ENCODE measurements at places on chromosomes 3 and 15. TPM values are rescaled to one million over a fixed set of nuclear protein-coding genes. Genes with fewer than 3 reads are reported as not detected.

- DNase-seq, result no peak
Observed at GRCh38 chr15:53563627-53564026, 195.8 kb downstream of the WDR72 start.

- DNase-seq, result no peak
Observed at GRCh38 chr3:13238687-13239466, 165.6 kb upstream of the IQSEC1 start.

GRCh38 chr3:108117241-108117775 lies 26.5 kb upstream of the CD47 start:
- no peak for DNase-seq

Gene WDR76
- 17.8 TPM for total RNA-seq

GRCh38 chr15:85361323-85361722 lies 19.1 kb upstream of the AKAP13 start:
- no peak for DNase-seq

- DNase-seq, result no peak
Observed at GRCh38 chr15:55990516-55990915, 2.9 kb downstream of the NEDD4 start.

GRCh38 chr3:72591522-72592421 lies 256.5 kb downstream of the SHQ1 start:
- DNase-seq, result no peak

Gene PRR23B
- total RNA-seq, result not detected

DNA sequence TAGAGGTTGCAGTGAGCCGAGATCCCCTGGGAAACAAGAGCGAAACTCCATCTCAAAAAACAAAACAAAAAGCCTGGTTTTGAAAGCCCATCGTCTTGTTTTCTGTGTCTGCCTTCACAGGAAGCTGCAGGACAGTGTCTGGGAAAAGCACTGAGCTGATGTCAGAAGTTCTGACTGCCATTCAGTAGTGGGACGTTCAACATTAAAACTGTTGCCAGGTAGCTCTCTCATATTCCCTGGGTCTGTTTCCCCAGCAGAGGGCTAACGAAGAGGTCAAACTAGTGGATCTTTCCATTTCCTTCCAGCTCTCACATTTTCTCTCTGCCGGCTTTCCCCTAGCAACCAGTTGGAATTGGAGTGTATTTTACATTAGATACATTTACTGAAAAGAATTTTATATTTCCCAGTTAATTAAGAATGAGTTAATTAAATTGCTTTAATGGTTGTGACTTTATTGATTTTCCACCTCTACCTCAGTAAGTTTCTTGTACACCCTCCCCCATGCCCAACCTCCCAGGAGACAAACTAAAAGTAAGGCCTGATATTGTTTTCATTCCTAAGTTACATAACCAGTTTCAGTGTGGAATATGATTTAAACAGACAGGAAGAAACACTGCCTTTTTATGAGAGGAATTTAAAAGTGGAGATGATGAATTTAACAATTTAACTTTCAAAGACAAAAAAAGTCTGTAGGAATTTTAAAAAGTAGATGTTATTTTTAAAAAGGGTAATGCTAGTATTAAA lies 29.9 kb downstream of the RCN2 start:
- peak; percentile 48 for DNase-seq

GRCh38 chr15:52352086-52352485 lies 56.5 kb upstream of the MYO5C start:
- no peak for DNase-seq

DNA sequence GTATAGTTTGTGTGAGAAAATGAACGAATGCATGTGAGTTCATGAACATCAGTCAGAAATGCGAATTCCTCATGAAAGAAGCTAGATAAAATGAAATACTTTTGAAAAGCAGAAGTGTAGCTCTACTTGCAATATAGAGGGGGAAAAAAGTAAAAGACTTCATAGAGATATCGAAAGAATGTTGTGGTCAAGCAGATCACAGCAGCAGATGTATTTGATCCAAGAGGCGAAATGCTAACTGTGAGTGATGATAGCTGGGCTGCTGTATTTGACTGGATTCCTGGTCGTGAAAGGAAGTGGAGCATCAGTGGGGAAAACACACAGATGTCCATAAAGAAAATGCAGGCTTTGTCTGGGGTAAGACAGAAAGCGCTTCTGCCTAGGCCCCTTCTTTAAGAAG lies 112.4 kb downstream of the ADAMTSL3 start:
- DNase-seq, result no peak

- peak; percentile 43 for DNase-seq
Observed at GRCh38 chr15:92733934-92734521, 78.5 kb upstream of the FAM174B start.

Gene TRIM42
- total RNA-seq, result not detected

GRCh38 chr3:187947927-187948682 lies 202.8 kb upstream of the BCL6 start:
- no peak for DNase-seq

DNA sequence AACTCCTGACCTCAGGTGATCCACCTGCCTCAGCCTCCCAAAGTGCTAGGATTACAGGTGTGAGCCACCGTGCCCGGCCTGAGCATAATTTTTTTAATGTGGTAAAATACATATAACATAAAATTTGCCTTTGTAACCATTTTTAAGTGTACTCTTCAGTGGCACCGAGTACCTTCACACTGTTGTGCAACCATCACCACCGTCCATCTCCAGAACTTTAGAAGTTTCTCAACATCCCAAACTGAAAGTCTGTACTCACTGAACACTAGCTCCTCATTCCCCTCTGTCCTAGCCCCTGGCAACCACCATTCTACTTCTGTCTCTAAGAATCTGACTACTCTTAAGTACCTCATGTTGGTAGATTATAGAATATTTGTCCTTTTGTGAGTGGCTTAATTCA lies 35.2 kb downstream of the LRIG1 start:
- DNase-seq, result no peak

- DNase-seq, result peak; percentile 24
Observed at GRCh38 chr15:58987036-58987435, 427 bp upstream of the RNF111 start.

DNA sequence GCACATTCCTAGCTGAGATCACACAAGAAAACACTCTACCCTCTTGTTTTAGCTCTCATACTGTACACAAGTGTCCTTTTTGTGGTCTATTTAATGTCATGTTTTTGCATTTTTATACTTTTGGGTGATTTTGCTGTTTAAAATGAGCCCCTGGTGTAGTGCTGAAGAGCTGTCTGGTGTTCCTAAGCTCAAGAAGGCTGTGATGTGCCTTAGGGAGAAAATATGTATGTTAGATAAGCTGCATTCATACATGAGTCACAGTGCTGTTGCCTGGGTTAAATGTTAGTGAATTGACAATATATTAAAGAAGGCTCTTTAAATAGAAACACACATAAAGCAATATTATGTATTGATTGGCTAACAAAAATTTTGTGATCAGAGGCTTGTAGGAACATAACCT lies 387.4 kb upstream of the C2CD4B start:
- DNase-seq, result no peak

- DNase-seq, result no peak
Observed at GRCh38 chr3:13378155-13378554, 42.0 kb downstream of the NUP210 start.

DNA sequence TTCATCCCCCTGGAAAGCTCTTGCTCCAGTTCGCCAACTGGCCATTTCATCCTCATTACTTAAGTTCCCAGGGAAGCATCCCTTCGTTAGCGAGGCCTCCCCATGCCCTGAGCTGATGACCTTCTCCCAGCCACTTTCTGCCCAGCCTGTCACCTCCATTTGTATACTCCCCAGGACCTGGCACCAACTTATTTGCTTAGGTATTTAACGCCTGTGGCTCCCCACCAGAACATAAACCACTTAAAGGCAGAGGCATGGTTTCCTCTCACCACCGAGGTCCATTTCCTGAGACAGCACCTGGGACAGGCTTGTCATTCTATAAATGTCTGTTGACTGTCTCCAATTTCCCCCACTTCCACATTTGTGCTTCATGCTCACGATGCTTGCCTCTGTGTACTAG lies 189.0 kb downstream of the ZNF621 start:
- no peak for DNase-seq

DNA sequence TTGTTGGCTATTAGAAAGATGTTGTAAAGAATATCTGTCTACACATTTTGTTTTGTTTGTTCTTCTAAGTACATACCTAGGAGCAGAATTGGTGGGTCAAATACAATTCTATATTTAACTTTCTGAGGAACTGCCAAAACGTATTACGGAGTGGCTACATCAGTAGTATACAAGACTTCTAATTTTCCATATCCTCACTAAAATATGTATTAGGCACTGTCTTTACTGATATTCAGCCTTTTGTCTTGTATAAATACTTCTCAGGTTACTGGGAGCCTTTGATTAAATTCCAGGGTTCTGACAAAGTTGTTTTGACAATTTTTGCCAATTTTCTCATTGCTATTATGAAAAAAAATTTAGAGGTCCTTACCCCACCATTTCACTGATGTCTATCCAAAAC lies 146.7 kb downstream of the NR2E3 start:
- DNase-seq, result no peak

- DNase-seq, result no peak
Observed at GRCh38 chr3:28595372-28595771, 246.7 kb upstream of the AZI2 start.

- DNase-seq, result peak; percentile 83
Observed at GRCh38 chr15:80977627-80978036, 12.0 kb downstream of the MESD start.

Gene MKRN3
- total RNA-seq, result 0.88 TPM

DNA sequence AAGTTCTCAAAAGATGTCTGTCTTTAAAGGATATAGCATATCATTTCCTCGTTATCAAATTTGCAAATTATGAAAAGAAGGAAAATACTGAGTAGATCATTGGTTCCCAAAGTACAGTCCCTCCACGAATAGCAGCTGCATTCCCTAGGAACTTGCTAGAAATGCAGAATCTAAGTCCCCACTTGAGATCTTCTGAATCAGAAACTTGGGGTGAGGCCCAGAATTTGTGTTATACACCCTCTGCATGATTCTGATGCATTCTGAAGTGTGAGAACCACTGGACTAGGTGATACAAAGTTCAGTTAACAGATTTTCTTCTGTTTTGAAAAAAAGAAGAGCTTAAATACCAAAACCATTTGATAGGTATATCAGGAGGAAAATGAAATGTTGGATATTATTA lies 77.1 kb downstream of the SLC25A26 start:
- DNase-seq, result peak; percentile 34

Gene SLC7A14
- 0.14 TPM for total RNA-seq

- DNase-seq, result no peak
Observed at GRCh38 chr3:172211123-172211522, 171.7 kb downstream of the FNDC3B start.

GRCh38 chr15:73724212-73724611 lies 28.9 kb downstream of the INSYN1 start:
- DNase-seq, result no peak

- DNase-seq, result no peak
Observed at GRCh38 chr3:5787861-5788488, 600.5 kb downstream of the EDEM1 start.
